NCI-H2107 (cell line): ENCODE measurements at places on chromosomes 1 and 21.

- DNase-seq: no peak
Measured at GRCh38 chr1:227729881-227730629, 5.0 kb downstream of the JMJD4 start.

DNA sequence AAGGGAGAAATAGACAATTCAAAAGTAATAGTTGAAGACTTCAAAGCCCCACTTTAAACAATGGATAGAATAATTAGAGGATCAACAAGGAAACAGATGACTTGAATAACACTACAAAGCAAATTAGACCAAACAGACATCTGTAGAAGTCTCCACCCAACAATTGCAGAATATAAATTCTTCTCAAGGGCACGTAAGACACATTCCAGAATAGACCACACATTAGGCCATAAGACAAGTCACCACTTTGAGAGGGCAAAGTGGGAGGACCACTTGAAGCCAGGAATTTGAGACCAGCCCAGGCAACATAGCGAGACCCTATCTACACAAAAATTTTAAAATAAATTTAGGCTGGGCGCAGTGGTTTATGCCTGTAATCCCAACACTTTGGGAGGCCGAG lies 20.5 kb upstream of the RNF186 start:
- no peak for DNase-seq

DNA sequence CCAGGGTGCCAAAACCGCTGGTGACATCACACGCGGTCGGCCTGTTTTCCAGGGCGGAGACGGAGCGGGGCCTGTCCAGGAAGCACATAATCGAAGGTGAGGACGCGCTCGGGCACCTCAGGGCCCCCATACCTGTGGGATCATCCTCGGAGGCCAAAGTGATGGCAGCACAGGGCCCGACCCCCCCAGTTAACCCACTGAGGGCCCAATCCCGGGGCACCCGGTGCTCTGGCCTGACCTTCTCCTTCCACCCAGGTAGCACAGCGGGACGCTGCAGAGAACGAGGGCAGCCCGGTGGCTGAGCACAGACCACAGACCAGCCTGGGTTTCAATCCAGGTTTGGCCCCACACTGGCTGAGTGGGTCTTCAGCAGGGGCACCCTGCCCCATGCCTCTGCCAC lies 43.3 kb downstream of the KCNAB2 start:
- no peak for DNase-seq

GRCh38 chr21:17775431-17776126 lies 43.6 kb downstream of the C21orf91 start:
- no peak for DNase-seq

GRCh38 chr21:41170442-41170841 lies 2.5 kb downstream of the BACE2 start:
- DNase-seq: no peak

- no peak for DNase-seq
Measured at GRCh38 chr1:113057006-113057405, 16.0 kb upstream of the LRIG2 start.

- no peak for DNase-seq
Measured at GRCh38 chr1:168521401-168522000, 22.3 kb downstream of the XCL2 start.

DNA sequence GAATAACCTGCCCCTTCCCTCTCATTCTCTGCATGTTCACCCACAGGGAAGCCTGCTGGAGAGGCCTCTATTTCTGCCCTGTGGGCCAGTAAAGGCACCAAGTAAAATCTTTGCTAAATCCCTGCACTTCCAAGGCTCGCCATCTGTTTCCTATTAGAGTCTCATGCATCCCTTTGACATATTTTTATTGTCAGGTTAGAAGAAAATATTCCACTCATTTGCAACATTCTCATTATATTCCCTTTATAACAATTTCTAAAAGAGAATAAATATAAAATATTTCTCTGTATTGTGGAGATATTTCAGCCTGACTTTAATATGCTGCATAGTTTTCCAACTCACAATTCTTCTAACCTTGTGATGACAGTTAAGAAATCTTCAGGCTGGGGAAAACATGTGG lies 340.4 kb upstream of the VAMP3 start:
- DNase-seq: no peak

DNA sequence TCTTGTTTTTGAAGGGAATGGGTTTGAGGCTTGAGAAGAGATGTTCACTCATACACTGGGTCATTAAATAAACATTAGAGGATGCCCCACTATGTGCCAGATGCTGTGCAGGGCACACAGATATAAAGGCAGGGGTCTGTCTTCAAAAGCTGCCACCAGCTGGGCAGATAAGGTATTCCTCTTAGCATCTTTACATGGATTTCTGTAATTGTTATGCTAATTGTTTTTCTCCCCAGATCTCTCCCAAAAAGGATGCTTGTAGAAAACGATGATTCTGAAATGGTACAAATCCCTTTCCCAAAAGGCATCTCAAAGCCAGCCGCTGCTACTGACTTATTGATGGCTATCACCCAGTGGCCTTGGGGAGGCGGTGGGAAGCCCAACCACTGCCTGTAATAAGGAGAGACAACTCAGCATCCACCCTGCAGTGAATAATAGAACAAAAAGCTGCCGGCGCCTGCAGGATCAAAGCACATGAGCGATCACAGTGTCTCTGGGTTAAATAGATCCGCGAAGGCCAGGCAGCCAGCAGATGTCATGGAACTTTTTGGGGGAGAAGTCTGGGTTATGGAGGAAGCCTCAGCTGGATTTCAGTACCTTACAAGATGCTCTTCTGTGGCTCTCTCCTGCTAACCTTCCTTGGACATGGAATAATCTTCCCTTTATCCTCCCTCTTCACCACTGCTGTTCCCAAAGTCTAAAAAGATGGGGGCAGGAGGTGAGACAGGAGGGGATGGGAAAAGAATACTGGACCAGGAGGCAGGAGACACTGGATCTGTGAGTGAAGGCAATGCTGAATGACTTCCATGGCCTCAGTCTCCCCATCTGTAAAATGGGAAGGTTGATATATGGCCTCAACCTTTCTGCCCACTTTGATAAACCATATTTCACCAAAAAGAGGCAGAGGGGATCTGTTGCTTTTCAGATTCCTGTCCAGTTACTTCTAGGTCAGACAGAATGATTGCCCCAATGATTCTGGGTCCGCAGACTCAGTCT lies 54.8 kb upstream of the CD34 start:
- DNase-seq: no peak

DNA sequence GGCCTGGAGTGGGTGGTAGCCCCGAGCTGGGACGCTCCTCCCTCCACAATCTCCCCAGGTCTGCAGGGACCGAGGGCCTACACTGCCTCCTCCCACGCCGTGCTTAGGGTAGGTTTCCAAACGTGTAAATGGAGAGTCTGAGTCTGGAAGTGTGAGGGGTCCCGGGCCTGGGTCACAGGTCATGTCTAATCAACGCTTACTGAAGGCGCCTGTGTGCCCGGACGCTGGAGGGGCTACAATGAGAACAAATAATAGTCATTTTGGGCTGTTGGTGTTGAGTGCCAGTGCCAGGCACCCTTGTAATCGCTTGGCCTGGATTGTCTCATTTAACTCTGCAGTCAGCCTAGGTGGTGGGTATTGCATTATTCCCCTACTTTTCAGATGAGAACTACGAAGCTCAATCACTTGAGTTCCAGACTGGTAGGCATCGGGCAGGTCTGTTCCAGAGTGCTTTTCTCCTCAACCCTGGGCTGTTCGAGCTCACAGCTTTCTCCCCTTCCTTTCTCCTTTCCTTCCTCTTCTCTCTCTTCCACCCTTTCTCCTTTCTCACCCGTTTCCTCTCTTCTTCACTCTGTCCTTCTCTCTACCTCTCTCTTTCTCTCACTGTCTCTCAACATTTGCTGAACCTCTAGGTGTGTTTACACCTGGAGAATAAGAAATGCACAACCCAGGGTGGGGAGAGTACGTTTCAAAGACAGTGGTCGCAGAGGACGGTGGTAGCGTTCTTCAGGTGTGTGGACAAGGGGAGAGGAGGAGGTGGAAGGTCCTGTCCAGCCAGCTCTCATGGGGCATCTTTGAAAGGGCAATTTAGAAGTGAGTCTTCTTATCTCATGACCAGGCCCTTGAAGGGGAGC lies 883 bp downstream of the SLC66A1 start:
- no peak for DNase-seq

- no peak for DNase-seq
Measured at GRCh38 chr1:201098992-201099677, 13.1 kb downstream of the CACNA1S start.

DNA sequence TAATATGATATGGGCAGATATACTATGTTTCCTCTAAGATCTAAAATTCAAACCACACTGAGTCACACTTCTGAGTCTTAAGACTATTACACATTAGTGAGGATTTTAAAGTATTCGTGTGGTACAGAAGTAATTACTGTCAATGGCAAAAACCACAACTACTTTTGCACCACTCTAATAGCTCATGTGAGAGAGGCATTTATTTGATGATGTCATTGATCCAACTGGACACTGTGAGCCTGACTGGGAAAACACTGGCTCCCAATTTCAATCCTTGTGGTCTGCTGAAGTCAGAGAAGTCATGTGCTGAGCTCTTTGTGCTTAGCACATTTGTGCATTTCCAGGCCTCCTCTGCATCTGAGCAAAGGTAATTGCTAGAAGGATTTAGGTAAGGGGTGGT lies 377.8 kb downstream of the USH2A start:
- DNase-seq: no peak

- no peak for DNase-seq
Measured at GRCh38 chr1:24751833-24752232, 6.6 kb downstream of the CLIC4 start.

DNA sequence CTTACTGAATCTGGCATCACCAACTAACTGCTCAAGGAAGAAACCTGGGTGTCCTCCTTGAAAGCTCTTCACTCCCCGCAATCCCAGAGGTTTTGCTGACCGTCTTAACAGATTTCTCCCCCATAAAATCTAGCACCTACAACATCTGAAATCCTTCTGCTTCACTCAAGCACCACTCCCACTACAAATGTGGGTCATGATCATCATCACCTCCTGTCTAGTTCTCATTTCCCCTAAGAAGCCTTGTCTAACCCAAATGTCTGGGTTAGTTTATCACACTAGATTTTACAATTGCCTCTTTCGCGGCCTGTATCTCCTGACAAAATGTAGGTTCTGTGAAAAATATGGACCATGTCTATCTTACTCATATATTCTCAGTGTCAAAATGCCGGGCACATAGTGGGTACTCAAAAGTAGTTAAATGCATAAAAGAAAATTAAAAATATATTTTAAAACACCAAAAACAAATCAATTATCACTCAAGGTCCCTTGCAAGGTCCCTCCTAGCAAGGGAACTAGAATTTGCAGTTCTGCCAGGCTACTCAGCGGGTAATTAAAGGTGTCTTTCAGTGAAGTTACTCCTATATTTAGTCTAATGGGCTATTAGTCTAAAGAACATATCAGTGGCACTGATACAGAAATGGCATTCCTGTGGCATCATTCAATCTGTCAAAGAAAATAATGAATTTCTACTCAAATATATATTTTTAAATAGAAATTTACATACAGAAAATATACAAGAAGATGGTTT lies 19.6 kb downstream of the C21orf91 start:
- DNase-seq: no peak

- no peak for DNase-seq
Measured at GRCh38 chr1:112872551-112872962, 83.4 kb downstream of the SLC16A1 start.

DNA sequence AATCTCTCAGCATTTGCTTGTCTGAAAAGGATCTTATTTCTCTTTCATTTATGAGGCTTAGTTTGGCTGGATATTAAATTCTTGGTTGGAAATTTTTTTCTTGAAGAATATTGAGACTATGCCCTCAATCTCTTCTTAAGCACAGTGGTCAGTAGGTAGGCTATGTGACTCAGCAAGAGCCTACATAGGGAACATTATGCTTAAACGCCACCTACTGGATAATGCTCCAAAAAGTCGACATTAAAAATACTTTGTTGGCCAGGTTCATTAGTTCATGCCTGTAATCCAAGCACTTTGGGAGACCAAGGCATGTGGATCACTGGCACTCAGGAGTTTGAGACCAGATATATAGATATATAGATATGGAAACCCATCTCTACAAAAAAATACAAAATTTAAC lies 678.0 kb upstream of the USP24 start:
- no peak for DNase-seq

DNA sequence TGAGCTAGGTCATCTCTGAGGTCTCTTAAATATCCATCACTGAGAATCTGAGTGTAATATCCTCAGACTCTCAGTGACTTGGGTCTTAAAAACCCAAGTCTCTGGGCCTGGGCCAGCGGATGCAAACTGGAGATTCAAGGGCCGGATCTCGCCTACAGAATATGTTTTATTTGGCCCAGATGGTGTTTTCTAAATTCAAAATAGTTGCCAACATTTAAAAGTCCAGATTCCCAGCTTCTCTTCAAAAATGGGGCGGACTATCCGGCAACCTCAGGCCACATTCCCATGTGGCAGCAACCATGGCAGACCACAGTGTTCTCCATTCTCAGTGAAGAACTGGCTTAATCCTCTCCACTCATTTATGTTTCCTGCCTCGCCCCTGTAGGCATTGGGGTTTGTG lies 12.7 kb upstream of the HEYL start:
- no peak for DNase-seq

GRCh38 chr1:39490596-39491145 lies 765 bp upstream of the BMP8A start:
- peak; percentile 100 for DNase-seq

DNA sequence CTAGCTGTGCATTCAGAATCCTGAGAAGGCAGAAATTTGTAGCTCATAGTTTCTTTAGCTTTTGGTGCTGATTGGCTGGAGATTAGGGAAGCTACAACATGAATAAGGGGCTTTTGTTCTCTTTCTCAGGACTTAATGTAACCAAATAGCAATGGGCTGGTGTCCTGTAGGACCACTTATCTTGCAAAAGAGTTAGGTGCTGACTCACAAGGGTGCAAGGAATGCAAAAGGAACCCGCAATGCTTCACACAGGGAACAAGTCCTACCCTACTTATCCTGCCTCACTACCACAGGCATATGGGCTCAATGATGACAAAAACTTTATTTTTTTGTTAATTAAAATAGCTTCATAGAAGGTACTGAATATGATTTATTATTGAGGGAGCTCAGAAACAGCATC lies 541.5 kb downstream of the AMY1C start:
- no peak for DNase-seq

GRCh38 chr21:46172863-46173528 lies 11.3 kb downstream of the SPATC1L start:
- no peak for DNase-seq

GRCh38 chr21:45949928-45950739 lies 31.4 kb upstream of the COL6A1 start:
- DNase-seq: no peak

GRCh38 chr1:91555821-91556531 lies 55.3 kb downstream of the CDC7 start:
- DNase-seq: no peak

GRCh38 chr1:109538827-109539555 lies 681 bp upstream of the GPR61 start:
- no peak for DNase-seq
